ENCODE measurements at places on chromosomes 4 and X. TPM values are rescaled to one million over a fixed set of nuclear protein-coding genes. Genes with fewer than 3 reads are reported as not detected.

Gene NOX1
- total RNA-seq = not detected

Gene CFAP299
- total RNA-seq = not detected

DNA sequence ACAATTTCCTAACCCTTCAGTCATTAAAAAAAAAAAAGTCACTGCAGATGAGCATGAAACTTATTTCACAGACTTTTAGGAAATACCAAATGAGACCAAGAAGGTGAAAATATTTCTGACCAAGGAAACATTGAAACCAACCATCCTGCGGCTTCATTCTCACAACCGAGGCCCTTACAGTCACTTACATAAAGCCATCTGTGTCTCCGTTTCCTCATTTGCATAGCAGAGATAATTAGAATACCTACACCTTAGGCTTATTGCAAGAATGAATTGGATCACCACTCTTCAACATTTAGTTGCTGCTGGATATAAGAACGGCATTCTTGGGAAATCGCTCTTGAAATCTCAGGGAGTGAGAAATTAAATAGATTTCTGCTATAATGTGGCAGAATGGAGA, 356.2 kb downstream of the HS3ST1 start:
- H3K27ac ChIP-seq = no peak overlapping the region
- no peak overlapping the region for H3K4me3 ChIP-seq
- DNase-seq = no peak

Gene SMC1A
- total RNA-seq = 136 TPM

- peaks cover 37% of the 10 kb centered on the region for H3K36me3 ChIP-seq
- H3K27me3 ChIP-seq = no peaks in the 10 kb centered on the region
- peaks cover 3% of the 10 kb centered on the region for H3K4me1 ChIP-seq
- no peak for DNase-seq
These were observed 96.5 kb upstream of the MCF2 start for GRCh38 chrX:139804482-139804881.

DNA sequence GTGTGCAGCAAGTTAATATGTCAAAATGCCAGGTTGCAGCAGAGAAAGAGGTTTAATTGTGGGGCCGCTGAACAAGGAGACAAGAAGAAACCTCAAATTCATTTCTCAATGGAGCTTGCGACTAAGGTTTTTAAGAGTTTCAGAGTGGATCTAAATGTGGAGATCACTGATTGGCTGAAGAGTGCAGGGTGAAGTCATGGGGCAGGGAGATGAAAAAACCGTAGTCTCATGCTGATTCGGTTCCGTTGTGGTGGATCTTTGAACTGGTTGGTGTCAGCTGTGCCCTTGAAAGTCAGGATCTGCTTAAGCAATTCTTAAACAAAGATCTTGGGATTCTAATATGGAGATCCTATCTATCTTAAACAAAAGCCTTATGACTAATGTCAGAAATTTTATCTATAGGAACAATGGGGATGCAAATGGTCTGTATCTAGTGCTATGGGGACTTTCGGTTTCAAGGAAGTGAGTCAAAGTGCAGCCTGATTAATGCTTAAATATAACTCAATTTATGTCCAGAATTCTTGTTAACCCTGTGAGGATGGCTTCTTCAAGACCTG, 173.9 kb upstream of the CENPE start:
- no peak overlapping the region for H3K27ac ChIP-seq
- no peaks in the 10 kb centered on the region for H3K4me1 ChIP-seq
- no peak for DNase-seq
- H3K36me3 ChIP-seq = no peaks in the 10 kb centered on the region

DNA sequence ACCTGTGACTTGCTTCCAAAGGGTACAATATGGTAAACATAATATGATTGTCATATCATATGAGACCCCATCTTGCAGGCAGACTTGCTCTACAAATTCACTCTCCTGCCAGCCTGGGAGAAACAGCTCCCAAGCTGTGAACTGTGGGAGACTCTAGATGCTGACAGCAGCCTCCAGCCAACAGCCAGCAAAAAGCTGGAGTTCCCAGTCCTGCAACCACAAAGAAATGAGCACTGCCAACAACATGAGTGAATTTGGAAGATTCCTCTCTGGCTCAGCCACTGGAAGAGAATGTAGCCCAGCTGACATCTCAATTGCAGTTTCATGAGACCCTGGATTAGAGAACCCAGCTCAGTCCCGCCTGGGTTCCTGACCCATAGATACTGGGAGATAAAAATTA, 145.4 kb downstream of the QDPR start:
- no peak for DNase-seq
- no peaks in the 10 kb centered on the region for H3K36me3 ChIP-seq
- H3K27me3 ChIP-seq = peaks cover 7% of the 10 kb centered on the region
- no peak overlapping the region for H3K27ac ChIP-seq

Gene UNC5C
- 0.14 TPM for total RNA-seq

- no peaks in the 10 kb centered on the region for H3K27me3 ChIP-seq
- no peak overlapping the region for H3K27ac ChIP-seq
- H3K4me1 ChIP-seq = no peaks in the 10 kb centered on the region
- H3K36me3 ChIP-seq = no peaks in the 10 kb centered on the region
- DNase-seq = no peak
- H3K4me3 ChIP-seq = no peak overlapping the region
These were observed 35.6 kb downstream of the LIMCH1 start for GRCh38 chr4:41573502-41574001.

DNA sequence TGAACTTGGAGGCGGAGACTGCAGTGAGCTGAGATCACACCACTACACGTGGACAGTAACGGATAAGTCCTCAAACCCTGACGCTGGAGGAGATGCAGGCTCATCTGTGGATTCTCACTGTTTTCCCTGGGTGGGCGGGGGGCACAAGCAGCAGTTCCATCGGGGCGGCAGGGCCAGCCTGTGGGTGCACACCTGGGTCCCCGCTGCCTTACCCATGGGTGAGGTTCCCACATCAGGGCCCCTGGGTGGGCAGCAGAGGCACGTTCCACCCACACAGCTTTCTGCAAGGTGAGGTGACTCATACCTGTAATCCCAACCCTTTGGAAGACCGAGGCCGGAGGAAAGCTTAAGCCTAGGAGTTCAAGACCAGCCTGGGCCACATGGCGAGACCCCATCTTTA, 56.6 kb upstream of the MXD4 start:
- DNase-seq = peak; percentile 6
- H3K4me3 ChIP-seq = no peak overlapping the region
- H3K36me3 ChIP-seq = no peaks in the 10 kb centered on the region
- H3K27me3 ChIP-seq = peaks cover 2% of the 10 kb centered on the region
- no peak overlapping the region for H3K27ac ChIP-seq
- no peaks in the 10 kb centered on the region for H3K4me1 ChIP-seq

Data from activated T-helper 2 cell treated with anti-CD3 and anti-CD28 coated beads, Interferon-gamma antibody, Interleukin-2, Interleukin-4, amounts not matched to agents 10 μg/mL and 5 μg/mL and 100 μg/mL, durations not matched to agents 14 hours and 24 hours and 36 hours (primary cell).